Esophagus squamous epithelium (tissue), 5 donors: ENCODE measurements at places on chromosomes 12 and 14.
A peak's percentile ranks its signal among the peaks of the same experiment; 100 is the strongest.

- H3K27ac ChIP-seq: no peak overlapping the region
- no peak overlapping the region for H3K4me3 ChIP-seq
- H3K4me1 ChIP-seq: no peaks in the 10 kb centered on the region
- no peaks in the 10 kb centered on the region for H3K27me3 ChIP-seq
- H3K36me3 ChIP-seq: no peaks in the 10 kb centered on the region
- no peak for DNase-seq
Measured at GRCh38 chr14:29037411-29037810, 270.8 kb downstream of the FOXG1 start.

- no peak overlapping the region for H3K27ac ChIP-seq
- H3K4me1 ChIP-seq: no peaks in the 10 kb centered on the region
- no peak overlapping the region for H3K4me3 ChIP-seq
Measured at GRCh38 chr12:116897476-116897875, 13.3 kb upstream of the FBXW8 start.

DNA sequence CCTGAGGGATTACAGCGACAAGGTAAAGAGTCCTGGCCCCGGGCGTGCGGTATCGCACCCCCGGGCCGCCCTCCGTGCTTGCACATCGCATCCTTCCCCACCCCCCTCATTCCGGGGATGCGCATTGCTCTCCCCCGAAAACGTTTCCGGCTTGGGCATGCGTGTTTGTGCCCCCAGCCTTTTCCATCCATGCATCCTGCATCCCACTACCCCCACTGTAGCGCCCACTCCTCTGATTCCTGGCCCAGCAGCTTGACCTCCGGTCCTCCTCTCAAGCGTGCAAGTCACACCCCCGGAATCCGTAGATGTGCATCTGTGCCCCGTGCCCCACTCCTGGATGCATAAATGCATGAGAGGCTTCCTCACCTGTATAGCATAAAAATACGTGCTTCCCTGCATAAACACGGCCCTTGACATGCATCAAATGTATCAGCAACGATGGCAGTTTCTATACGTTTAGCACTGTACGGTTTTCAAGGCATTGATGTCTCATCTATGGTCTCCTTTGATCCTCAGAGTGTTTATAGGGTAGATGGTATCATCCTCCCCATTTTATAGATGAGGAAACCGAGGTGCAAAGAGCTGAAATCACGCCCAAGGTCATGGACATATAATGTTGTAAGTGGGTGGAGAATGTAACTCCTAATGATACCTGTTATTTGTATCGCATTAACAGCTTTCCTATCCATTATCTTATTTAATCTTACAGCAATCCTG lies 484 bp downstream of the RIC8B start:
- no peaks in the 10 kb centered on the region for H3K36me3 ChIP-seq
- no peaks in the 10 kb centered on the region for H3K27me3 ChIP-seq
- no peak for DNase-seq
- H3K27ac ChIP-seq: peak overlapping the region; percentile 97

DNA sequence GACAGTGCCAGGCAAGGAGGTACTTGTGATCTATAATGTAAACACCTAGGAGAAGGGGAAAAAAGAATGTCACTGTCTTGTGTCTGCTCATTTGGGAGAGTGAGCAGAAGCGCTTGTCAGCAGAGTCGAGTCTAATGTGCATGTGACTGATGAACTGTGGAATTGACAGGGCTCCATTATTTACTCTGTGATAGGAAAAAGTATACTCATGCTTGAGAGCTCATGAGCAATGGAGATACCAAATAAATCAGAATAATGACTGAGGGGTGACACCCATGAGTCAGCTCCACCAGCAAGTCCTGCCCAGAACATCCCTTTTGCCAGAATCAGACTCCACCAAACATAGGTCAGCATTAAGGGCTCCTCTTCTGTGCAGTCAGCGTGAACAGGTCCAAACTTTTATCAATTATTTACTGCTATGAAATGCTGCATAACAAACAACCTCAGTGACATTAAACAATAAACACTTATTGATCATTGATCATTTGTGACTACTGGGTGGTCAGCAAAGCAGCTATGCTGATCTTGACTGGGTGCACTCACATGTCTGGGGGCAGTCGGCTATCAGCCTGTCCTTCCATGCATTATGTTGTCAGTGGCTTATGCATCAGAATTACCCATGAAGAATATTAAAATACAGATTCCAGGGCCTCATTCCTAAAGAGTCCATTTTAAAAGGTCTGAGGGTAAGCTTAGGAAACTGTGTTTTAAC lies 29.2 kb upstream of the WSCD2 start:
- H3K4me1 ChIP-seq: no peaks in the 10 kb centered on the region
- no peaks in the 10 kb centered on the region for H3K27me3 ChIP-seq
- H3K27ac ChIP-seq: no peak overlapping the region

GRCh38 chr12:122121745-122122144 lies 43.2 kb downstream of the MLXIP start:
- H3K27ac ChIP-seq: no peak overlapping the region
- no peak overlapping the region for H3K4me3 ChIP-seq
- H3K36me3 ChIP-seq: no peaks in the 10 kb centered on the region
- no peak for DNase-seq

DNA sequence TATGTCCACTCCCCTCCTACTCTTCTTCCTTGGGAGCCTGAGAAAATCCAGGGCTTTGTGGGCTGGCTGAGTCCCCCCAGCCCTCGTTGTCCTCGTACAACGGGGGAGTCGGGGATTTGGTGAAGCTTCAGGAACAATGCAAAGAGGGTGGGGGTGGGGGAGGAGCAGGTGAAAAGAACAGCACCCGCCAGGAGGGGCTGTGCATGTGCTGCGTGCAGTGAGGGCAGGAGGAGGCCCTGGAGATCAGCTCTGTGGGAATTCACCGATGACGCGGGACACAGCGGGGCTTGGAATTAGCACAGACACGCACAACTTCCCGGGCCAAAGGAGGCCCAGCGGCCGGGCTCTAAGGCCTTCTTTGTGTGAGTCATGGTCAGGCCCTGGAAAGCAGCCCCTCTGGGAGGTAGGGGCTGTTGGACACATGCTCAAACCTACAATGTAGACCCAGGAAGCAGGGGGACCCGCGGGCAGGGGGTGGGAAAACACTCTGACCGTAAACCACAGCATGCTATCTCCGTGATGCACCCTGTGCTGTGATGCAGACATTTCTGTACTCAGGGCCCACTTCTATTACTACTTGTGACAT lies 32.8 kb downstream of the RBM19 start:
- H3K27ac ChIP-seq: peak overlapping the region; percentile 25
- no peak for DNase-seq
- H3K27me3 ChIP-seq: no peaks in the 10 kb centered on the region
- H3K36me3 ChIP-seq: no peaks in the 10 kb centered on the region
- H3K4me3 ChIP-seq: no peak overlapping the region

DNA sequence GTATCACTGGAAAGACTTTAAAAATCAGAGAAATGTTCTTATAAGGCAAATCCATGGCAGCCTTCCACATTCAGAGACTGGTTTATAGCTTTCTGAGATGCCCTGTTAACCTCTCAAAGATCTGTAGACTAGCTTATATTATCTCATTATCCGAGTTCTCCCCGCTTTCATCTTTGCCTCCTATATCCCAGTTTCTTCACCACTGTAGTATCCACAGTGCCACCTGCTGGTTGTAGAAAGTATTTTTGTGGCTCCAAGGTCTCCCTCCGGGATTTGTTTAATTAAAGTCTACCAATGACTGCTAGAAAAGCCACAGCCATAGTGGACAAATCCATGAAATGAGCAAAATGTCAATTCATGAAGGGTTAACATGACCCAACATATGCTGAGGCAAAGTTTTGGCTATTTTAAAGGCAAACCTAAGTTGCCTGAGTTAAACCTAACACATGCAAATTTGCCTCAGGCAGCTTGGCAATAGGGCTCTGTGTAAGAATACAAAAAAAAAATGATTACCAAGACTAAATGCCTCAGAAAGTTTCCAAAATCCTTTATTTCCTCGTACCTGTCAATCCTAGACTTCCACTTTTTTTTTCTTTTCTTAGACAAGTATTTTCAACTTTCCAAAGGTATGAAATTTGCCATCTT lies 218.8 kb upstream of the BMP4 start:
- no peak for DNase-seq

DNA sequence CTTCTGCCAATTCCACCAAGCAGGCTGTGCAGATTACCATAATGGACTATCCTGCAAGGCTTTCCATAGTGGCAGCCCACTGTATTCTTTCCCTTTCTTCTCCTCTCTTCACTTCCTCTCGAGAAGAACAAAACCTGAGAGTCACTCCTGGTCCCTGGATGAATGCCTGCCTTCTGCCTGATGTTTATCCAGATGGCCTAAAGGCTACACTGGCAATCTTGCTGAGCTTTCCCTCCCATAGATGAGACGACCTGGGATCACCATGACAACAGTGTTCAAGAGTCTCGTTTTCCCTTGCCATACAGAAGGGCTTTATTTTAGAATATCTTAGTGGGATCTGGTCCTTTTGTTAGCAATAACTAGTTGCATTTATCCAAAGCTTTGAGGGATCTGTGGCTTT lies 142.3 kb downstream of the RTN1 start:
- no peaks in the 10 kb centered on the region for H3K36me3 ChIP-seq
- no peaks in the 10 kb centered on the region for H3K4me1 ChIP-seq
- H3K27me3 ChIP-seq: no peaks in the 10 kb centered on the region
- H3K27ac ChIP-seq: no peak overlapping the region
- no peak for DNase-seq
- no peak overlapping the region for H3K4me3 ChIP-seq

DNA sequence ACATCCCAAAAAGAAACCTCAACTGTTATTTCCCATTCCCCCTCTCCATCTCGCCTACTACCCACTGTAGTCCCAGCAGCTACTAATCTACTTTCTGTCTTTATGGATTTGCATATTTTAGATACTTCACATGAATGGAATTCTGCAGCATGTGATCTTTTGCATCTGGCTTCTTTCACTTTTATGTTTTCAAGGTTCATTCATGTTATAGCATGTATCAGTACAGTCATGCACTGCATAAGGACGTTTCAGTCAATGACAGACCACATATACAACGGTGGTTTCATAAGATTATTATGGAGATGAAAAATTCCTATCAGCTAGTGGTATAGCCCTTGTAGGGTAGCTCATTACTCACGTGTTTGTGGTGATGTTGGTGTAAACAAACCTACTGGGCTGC lies 24.5 kb downstream of the PCNX4 start:
- H3K27ac ChIP-seq: no peak overlapping the region
- H3K4me3 ChIP-seq: no peak overlapping the region
- no peaks in the 10 kb centered on the region for H3K4me1 ChIP-seq
- DNase-seq: no peak
- H3K36me3 ChIP-seq: peaks cover 63% of the 10 kb centered on the region

DNA sequence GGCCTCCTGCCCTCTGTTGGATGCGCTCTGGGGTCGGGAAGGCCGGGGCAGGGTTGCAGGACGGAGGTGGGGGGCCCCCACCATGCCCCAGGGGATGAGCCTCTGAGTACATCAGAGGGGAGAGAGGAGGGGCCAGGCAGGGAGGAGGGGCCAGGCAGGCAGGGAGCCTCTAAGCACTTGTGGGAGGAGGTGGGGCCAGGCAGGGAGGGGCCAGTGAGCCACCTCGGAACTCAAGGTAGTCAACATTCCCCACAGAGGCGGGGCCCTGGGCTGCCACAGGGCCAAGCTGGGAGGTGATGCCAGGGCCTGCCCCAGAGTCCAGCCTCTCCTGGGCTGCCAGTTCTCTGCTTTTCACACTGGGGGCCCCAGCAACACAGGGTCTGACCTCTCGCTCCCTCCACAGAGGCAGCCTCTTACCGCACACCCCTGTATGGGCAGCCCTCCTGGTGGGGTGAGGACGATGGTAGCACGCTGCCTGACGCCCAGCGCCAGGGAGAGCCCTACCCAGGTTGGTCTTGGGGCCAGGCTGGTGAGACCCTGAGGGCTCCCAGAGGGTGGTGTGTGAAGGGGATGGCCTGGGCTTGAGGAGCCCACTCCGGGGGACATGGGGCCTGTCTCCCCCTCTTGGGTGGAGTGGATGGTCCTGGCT lies 17.4 kb downstream of the CEP170B start:
- H3K36me3 ChIP-seq: peaks cover 36% of the 10 kb centered on the region
- H3K27me3 ChIP-seq: no peaks in the 10 kb centered on the region
- no peak overlapping the region for H3K4me3 ChIP-seq
- no peaks in the 10 kb centered on the region for H3K4me1 ChIP-seq

DNA sequence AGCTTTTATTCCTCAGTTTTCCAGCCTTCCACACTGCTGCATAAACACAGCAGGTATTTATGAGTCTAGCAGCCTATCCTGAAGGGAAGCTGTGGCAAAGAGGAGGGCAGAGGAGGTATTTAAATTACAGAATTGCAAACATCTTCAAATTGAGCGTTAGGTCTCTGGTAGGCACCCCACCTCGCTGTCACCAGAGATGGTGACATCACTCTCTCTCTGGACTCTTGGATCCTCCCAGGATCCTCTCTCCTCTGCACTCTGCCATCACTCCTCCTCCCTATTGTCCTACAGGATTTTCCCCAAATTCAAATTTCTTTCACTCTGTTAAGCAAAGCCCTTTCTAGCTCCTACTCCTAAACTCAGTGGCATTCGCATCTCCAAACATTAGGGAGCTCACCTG lies 6.7 kb downstream of the PLEKHD1 start:
- H3K4me1 ChIP-seq: no peaks in the 10 kb centered on the region
- no peak for DNase-seq
- no peak overlapping the region for H3K4me3 ChIP-seq
- H3K27ac ChIP-seq: no peak overlapping the region

- no peaks in the 10 kb centered on the region for H3K27me3 ChIP-seq
- H3K27ac ChIP-seq: peak overlapping the region; percentile 20
- DNase-seq: no peak
- no peak overlapping the region for H3K4me3 ChIP-seq
- H3K4me1 ChIP-seq: peaks cover 4% of the 10 kb centered on the region
- H3K36me3 ChIP-seq: peaks cover 75% of the 10 kb centered on the region
Measured at GRCh38 chr12:111792155-111792855, 25.6 kb downstream of the ALDH2 start.

GRCh38 chr12:109804820-109805761 lies 28.1 kb downstream of the TRPV4 start:
- peaks cover 40% of the 10 kb centered on the region for H3K36me3 ChIP-seq
- no peak overlapping the region for H3K4me3 ChIP-seq
- H3K4me1 ChIP-seq: no peaks in the 10 kb centered on the region
- no peak overlapping the region for H3K27ac ChIP-seq

GRCh38 chr12:51361161-51362016 lies 14.9 kb upstream of the CELA1 start:
- H3K4me1 ChIP-seq: no peaks in the 10 kb centered on the region
- H3K27me3 ChIP-seq: no peaks in the 10 kb centered on the region
- no peak overlapping the region for H3K27ac ChIP-seq
- DNase-seq: no peak
- H3K4me3 ChIP-seq: no peak overlapping the region
